ENCODE measurements at places on chromosomes 13 and 19.

GRCh38 chr19:5132698-5133651, 164.1 kb downstream of the KDM4B start:
- no peak for DNase-seq

- no peak for DNase-seq
Measured at GRCh38 chr13:96551546-96551945, 442.7 kb downstream of the OXGR1 start.

DNA sequence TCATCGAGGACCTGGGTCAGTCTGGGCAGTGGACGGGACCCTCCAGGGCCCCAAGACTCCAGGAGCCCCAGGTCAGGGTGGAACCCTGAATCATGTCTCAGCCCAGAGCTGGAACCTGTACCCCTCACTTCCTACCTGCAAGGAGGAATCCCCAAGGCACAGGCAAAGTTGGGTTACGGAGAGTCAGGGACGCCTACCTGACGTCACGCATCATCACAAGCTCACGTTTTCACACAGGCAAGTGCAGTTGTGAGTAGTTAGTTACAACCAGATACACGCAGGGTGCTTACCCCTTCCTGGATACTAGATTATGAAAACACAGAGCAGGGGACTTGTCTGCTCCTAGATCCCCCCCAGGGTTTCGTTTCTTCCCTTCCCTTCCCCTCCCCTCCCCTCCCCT, 1.9 kb downstream of the RETN start:
- no peak for DNase-seq

GRCh38 chr19:3190470-3190770, 4.7 kb downstream of the NCLN start:
- DNase-seq: no peak

DNA sequence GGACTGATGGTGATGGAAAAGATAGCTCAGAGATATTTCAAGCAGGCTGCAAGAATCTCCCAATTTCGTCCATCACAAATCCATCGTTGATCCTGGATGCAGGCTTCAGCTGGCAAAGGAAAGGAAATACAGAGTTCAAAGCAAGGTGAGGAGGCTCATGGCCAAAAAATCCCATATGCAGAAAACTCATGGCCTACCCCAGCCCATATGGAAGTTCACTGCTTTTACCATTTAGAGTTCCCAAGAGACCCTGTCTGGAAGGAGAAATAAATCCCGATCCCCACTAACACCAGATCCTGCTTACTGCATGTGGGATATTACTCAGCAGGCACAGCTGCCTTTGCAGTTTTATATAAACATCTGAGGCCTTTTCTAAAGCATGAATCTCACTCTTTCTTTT, 412.9 kb upstream of the SPRY2 start:
- DNase-seq: no peak

DNA sequence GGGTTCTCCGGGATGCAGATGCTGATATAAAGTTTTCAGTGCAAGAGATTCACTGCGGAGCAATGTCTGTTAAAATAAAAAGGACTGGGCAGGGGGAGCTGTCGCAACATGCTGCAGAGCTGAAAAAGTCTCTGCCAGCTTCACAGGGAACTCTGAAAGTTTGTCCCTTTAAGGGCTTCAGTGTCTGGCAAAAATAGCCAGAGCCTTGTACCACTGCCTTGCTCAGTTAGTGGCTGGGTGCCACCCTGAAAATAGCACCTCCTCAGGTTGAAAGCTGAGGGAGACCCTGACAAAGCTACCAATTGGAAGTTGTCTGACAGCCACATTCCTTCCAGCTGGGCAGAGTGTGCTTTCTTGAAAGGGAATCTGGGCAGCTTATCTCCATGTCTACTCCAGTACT, 3.0 kb upstream of the NDFIP2 start:
- DNase-seq: no peak

DNA sequence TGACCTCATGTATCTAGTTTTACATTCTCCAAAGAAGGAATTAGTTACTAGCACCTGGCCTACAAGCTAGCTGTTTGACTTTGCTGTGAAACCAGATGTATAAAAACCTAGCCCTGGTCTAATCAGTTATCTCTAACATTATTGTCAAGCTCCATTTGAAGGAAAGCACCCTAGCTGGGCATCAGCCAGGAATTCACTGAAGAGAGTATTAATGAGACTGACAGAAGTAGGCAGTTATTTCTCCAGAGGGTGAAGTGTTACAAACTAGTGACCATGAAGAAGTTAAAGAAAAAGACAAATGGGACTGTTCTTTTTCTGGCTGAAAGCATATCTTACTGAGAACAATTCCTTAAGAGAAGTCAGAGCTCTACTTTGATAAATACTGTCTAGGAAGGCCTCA, 2529.3 kb upstream of the PCDH20 start:
- no peak for DNase-seq

Measured in activated CD4-positive, alpha-beta T cell treated with anti-CD3 and anti-CD28 coated beads, Interleukin-2, amount 10 ng/mL, durations not matched to agents 7 days and 5 days (primary cell).